Right ventricle myocardium superior (tissue), 1 donor: ENCODE measurements at places on chromosomes 2 and 18.

- DNase-seq, result no peak
These were observed 28.8 kb downstream of the PSD4 start for GRCh38 chr2:113202305-113203216.

- DNase-seq, result no peak
These were observed 475.6 kb upstream of the HS6ST1 start for GRCh38 chr2:128794285-128794684.

- no peak for DNase-seq
These were observed 10.6 kb upstream of the POMC start for GRCh38 chr2:25178976-25179375.

- DNase-seq, result no peak
These were observed 32.7 kb upstream of the RBM44 start for GRCh38 chr2:237765875-237766274.

GRCh38 chr2:172376505-172377125 lies 50.8 kb upstream of the ITGA6 start:
- no peak for DNase-seq
